ENCODE measurements at places on chromosomes 3 and 15. TPM values are rescaled to one million over a fixed set of nuclear protein-coding genes. Genes with fewer than 3 reads are reported as not detected.

DNA sequence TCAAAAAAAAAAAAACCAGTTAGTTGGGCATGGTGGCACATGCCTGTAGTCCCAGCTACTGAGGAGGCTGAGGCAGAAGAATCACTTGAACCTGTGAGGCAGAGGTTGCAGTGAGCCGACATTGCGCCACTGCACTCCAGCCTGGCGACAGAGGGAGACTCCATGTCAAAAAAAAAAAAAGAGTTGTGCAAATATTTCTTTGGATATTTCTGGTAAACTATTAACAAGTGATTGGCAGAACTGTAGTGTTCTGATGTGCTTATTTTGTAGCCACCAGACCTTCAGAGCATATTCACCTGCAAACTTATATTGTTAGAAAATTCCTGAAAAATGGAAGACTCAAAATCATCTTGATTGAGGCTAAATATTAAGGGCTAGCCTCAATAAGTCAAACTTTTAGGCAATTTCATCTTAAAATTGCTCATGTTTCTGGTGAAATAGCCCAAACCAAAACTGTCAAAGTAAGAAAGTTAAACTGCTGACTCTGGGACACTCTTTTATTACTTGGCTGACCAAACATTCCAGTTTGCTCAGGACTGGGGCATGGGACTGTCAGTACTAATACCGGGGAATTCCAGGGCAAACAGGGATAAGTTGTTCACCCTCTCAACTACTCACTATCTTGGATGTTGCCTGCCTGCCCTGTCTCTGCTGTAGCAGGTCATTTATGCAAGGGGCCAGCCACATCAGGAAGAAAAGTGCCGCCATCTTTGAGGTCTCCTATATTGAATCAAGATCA is 37.0 kb downstream of the ABHD2 start:
- DNase-seq = no peak

The HDAC11 gene
- total RNA-seq = 30.6 TPM

- peak; percentile 49 for DNase-seq
These were observed 675 bp downstream of the BRPF1 start for GRCh38 chr3:9732080-9732739.

The FNDC3B gene
- 62.9 TPM for total RNA-seq

The IMP3 gene
- 37.1 TPM for total RNA-seq

DNA sequence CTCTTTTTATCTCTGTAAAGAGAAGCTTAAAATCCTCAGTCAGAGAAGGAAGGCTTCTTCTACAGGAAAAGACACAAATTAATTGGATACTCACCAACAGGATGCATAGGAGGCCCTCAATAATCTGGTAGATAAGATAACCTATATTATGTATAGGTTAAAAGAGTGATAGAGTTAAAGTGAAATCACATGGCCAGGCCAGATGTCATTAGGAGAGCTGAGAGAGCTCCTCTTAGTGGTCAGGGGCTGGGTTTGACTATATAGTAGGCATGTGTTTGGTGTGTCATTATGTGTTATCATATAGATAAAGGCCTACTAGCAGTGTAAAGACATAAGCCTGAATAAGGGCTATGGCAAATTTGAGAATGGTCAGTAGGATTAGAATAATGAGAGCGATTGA is 479.3 kb downstream of the EPHA3 start:
- no peak for DNase-seq

The AAGAB gene
- 32.4 TPM for total RNA-seq

GRCh38 chr3:194471863-194472262 is 14.9 kb downstream of the ATP13A3 start:
- DNase-seq = no peak

GRCh38 chr15:74873756-74874424 is 725 bp upstream of the SCAMP2 start:
- DNase-seq = no peak

DNA sequence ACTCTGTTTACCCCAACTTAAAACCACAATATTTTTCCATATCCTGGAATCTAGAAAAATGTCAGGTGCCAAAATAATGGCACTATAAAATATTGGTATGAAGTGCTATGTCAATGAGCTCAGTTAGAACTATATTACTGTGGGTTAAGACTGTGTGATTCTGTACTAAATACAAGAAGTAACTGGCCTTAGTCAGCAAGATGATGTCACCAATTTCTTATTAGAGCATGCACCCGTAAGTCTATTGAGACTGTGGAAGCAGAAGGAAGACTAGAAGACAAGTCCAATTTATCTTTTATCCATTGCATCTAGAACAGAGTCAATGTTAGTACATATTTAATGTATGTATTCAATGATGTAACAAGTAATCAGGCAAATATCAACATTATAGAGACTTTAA is 25.0 kb downstream of the LRRC58 start:
- no peak for DNase-seq

All from heart left ventricle (tissue), 16 donors.